ENCODE measurements at places on chromosomes 5 and 9.

DNA sequence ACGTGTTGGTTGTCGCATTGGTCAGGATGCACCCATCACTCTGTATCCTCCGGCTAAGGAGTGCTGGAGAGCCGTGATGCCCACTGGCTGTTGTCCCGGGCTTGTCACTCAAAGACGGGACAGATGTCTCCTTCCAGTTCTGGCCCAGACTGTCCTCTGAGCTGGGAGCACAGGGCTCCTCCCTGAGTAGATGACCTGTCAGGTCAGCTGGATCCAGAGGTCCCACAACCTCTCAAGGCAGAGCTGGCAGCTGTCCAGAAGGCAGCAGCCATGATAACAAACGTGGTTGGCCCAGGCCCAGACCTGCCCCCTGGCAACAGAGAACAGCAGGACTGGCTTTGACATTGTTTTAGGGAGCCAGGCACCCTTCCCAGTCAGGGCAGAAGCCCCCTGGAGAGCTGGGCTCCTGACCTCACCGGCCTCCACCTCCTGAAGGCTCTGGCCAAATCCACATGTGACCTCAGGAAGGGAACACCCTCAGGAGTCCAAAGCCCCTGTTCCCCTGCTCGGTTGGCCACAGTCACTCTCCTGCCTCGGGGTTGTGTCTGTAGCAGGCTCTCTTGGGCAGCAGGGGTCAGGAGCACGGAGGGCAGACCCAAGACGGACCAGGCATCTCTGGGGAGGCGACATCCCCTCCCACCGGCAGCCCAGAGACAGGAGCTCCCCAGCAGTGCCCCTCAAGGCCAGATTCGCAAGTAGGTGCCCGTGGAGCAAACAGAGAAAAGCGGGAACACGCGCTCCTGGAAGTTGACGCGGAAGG lies 10.3 kb downstream of the TRIM7 start:
- DNase-seq = no peak

- no peak for DNase-seq
Measured at GRCh38 chr5:148540647-148541046, 113.7 kb downstream of the HTR4 start.

- no peak for DNase-seq
Measured at GRCh38 chr9:129606161-129607026, 14.5 kb downstream of the C9orf50 start.

DNA sequence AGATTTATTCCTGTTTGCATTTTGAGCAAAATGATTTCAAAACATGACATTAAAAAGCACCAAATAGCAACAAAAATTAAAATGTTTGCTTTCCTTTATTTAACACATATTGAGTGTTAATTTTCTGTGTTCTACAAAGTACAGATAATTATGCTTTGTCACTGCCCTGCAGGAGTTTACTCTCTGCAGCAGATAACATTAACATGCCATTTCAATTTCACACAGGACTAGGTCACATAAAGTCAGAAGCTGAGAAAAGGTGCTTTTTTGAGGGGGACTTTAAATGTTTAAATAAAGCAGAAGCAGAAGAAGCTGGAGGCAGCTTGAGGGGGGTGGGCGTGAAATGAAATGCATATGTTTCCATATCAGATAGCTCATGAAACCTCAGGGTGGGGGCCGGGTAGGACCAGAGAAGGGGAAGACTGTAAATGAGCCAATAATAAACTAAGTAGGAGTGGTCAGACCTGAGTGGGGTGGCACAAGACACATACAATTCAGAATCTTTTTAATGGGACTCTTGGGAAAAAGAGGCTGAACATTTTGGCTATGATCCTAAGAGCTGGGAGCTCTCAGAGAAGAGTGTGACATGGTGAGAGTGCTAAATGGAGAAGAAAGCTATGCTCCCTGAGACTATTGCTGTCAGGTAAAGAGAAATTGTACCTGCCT lies 387.5 kb downstream of the FAM170A start:
- DNase-seq = no peak

GRCh38 chr9:92196909-92197308 lies 81.7 kb upstream of the SPTLC1 start:
- DNase-seq = no peak

GRCh38 chr9:72658703-72659102 lies 137.3 kb downstream of the TMC1 start:
- no peak for DNase-seq

GRCh38 chr5:34841816-34842215 lies 2.9 kb downstream of the TTC23L start:
- DNase-seq = no peak

DNA sequence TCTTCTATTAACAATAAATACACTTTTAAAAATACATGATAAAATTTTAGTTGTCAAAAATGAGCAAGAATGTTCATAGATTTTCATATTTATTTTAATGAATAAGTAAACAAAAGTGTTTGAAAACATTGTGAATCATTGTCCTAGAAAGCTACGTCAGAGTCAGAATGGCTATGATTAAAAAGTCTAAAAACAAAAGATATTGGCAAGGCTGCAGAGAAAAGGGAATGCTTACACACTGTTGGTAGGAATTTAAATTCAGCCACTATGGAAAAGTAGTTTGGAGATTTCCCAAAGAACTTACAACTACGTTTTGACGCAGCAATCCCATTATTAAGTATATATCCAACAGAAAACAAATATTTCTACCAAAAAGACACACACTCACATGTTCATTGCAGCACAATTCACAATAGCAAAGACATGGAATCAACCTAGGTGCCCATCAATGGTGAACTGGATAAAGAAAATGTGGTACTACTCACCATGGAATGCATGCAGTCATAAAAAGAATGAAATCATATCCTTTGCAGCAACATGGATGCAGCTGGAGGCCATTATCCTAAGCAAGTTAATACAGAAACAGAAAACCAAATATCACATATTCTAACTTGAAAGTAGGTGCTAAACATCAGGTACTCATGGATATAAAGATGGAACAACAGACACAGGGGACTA lies 49.2 kb upstream of the FBXL17 start:
- DNase-seq = no peak

DNA sequence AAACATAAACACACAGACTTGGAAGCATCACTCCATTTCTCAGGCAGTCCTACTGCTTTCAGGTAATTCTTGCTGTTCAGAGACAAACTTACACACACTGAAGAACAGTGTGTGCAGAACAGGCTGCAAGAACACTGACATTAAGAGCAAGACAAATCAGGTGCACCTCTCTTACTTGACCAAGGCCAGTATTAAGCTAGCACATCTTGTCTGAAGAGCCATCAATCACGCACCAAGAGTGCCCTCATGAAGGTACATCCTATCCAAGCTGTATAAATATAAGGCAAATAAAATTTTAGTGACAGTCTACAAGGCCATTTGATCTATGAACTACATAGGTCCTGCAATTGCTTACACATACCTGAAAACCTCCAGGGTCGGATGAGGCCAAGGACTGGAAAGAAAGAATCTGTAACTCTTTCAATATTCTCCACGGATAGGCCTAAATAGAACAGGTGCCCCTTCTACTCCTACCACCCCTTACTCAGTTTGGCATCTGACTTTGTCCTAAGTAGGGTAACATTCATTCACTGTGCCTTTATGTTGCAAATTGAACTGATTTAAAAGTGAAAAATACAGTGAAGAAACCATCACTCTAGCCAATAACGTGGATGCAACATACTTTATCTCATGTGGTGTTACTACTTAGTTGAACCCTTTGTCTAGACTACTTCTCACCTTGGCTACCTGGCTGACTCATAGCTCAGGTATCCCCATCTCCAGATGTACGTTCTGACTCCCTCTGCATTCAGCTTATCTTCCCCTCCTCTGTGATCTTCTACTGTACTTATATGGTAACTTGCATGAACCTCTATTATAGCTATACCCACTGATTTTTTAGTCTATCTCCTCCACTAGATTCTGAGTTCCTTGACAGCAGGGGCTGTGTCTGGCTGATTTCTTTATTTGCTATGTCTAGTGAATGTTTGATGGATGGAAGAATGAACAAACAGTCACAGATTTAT lies 256.3 kb downstream of the KIAA0825 start:
- DNase-seq = no peak

GRCh38 chr5:178642351-178642909 lies 15.6 kb upstream of the CLK4 start:
- no peak for DNase-seq

DNA sequence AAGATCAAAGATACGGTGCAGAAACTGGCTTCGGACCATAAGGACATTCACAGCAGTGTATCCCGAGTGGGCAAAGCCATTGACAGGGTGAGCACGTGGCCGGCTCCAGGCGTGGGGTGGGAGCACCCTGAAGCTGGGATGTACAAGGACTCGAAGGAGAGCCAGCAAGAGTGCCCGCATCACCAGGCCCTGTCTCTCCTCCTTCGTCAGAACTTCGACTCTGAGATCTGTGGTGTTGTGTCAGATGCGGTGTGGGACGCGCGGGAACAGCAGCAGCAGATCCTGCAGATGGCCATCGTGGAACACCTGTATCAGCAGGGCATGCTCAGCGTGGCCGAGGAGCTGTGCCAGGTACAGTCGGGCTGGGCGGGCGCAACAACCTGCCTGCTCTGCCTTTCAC lies 11.0 kb downstream of the NHP2 start:
- DNase-seq = no peak

DNA sequence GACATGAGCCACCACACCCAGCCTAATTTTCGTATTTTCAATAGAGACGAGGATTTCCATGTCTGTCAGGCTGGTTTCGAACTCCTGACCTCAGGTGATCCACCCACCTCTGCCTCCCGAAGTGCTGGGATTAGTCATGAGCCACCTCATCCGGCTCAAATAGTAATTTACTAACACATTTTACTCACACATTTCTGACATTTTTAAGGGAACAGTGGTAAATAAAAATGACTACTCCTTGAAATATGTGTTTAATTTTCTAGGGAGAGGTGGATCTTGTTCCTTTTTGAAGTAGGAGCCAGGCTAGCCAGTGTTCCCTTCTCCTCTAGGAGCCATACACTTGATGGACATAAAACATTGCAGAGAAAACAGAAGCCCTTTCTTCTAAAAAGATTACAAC lies 55.2 kb upstream of the ERBIN start:
- no peak for DNase-seq

GRCh38 chr5:135467871-135468485 lies 15.8 kb upstream of the TIFAB start:
- no peak for DNase-seq

GRCh38 chr9:13447843-13448422 lies 168.4 kb upstream of the MPDZ start:
- DNase-seq = no peak

- no peak for DNase-seq
Measured at GRCh38 chr9:109072821-109073435, 46.8 kb downstream of the TMEM245 start.

DNA sequence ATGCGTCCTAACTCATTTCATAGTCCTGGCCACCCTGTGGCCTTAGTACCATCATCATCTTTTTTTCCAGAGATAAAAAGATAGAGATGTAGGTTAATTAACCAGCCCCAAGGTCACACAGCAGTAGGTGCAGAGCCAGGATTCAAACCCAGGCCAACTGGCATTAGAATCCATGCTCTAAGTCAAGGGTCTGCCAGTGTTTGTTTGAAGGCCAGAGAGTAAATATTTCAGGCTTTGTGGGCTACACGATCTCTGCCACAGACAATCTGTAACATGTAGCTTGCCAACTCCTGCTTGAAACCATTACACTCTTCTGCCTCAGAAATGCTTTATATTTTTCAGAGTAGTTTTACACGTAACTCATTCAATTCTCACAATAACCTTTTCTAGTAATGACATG lies 119.6 kb downstream of the EFNA5 start:
- DNase-seq = no peak

GRCh38 chr5:143222287-143223231 lies 180.9 kb downstream of the NR3C1 start:
- DNase-seq = peak; percentile 6

DNA sequence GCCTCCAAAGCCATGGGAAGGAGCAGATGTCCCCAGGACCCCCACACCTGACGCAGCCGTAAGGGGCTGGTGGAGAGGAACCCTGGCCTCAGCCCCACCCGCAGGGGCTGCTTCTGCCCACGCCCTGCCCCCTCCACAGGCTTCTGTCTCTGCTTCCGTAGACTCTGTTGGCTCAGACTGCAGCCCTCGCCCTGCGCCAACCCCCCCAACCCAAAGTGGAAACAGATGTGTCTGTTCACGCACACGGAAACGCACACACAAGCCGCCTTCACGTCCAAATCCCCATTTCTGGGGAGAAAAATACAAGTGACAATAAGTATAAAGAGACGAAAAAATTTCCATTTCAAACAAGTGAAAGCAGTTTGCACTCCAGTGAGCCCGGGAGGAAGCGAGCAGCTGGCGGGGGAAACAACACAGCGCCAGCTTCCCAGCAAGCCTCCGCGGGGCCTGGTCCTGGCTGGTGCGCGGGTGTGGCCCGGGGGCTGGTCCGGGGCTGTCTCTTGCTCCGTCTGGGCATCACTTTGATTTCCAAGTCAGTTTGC lies 32.6 kb upstream of the RXRA start:
- no peak for DNase-seq

- DNase-seq = no peak
Measured at GRCh38 chr5:152736906-152737305, 331.8 kb upstream of the NMUR2 start.

DNA sequence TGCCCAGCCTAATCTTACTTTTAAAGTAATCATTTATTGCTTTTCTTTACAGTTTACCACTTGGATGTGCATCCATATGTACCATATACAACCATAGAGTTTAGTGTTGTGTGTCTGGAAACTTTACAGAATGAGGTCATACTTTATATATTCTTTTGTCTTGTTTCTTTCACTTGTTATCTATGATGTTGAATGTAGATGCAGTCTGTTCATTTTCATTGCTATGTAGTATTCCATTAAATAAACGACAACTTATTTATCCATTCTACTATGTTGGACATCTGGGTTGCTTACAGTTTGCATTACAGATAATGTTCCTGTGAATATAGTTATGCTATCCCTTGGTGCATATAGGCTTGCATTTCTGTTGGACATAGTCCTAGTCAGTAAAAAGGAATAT lies 21.3 kb upstream of the SMIM15 start:
- DNase-seq = no peak

GRCh38 chr9:90645721-90646120 lies 3.1 kb upstream of the DIRAS2 start:
- no peak for DNase-seq

GRCh38 chr5:58944221-58944620 lies 361.3 kb downstream of the RAB3C start:
- no peak for DNase-seq

- no peak for DNase-seq
Measured at GRCh38 chr9:127968042-127968441, 12.7 kb downstream of the EEIG1 start.
